Common myeloid progenitor, CD34-positive (primary cell): ENCODE measurements at places on chromosomes 11 and 22.

DNA sequence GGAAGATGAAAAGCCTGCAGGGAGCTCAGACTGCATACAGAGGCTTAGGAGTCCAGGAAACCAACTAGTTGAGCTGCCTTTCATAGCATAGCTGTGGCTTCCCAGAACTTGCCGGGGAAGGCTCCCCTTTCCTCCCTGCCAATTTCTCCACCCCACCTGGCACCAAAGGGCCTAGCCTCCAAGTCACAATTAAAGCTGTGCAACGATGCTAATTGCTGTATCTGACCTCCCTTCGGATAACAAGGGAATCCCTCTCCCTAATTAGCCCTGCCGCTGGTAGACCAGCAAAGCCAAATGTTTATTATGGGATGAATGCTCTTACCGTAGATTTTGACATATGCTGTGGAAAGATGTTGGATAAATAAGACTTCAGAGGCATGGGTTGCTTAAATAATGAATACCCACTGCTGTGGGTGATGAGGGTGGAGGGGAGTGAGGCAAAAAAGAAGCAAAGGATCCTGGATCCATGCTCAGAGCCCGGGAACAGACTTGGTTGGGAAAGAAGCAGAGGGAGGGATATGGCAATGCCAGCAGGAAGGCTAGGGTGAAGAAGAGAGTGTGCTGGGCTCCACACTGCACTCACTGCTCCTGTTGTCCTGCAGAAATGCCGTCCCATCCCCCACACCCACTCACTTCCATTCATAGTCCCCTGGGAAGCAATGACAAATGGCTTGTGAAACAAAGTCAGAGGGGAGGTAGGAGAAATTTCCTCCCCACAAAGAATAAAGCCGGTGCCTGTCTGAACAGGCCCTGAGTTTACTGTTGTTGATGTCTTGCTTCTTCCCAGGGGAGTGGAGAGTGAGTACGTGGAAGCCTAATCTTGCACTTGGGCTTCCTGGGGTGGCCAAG, 608.1 kb upstream of the CADM1 start:
- no peak for DNase-seq
- H3K4me1 ChIP-seq = no peaks in the 10 kb centered on the region
- no peak overlapping the region for H3K4me3 ChIP-seq

DNA sequence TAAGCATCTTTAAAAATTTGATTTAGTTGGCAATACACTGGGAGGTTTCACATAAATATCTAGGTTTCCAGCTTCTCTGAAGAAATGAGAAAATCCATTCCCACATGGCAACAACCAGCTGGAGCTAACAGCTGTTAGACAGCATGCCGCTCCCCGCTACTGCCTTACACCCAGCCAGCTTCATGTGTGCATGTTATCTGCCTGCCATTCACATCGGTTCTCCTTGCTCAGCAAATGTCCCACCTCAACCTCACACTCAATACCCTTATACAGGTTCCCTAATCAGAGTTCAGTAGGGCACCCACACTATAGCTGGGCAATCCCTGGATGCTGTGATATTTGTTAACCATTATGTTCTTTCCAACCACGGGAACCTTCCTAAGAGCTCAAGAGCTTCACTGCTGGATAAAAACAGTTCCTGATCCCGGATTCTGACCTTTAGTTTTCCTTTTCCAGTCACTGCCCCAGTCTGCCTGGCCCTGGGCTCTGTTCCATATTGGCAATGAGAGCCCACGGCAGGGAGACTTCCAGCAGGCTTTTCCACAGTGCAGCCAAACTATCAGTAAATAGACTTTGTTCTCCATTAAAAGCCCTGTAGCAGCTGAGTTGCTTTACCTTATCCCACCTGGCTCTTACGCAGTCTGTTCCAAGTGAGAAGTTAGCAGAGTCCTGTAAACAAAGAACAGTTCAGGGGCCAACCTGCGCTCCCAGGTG, 8.6 kb downstream of the RPUSD4 start:
- no peak for DNase-seq
- no peaks in the 10 kb centered on the region for H3K27me3 ChIP-seq
- H3K27ac ChIP-seq = no peak overlapping the region
- peaks cover 49% of the 10 kb centered on the region for H3K36me3 ChIP-seq

DNA sequence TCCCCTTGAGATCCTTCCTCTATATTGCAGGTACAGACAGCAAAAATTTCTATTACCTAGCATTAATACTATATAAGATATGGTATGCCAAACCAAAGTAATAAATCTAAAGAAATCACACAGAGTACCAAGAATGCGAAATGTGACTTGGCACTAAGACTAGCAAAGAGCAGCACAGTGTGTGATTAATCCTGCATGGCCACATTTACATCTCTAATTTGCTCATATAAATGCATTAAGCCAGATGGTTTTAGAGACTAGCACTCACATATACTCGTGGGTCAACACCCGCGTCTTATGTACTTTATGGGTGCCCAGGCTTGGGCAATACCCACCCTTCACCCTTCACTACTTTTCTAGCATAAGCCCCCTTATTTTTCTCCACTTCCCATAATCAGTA, 213.2 kb downstream of the TTC28 start:
- H3K36me3 ChIP-seq = no peaks in the 10 kb centered on the region
- no peak for DNase-seq
- no peak overlapping the region for H3K4me3 ChIP-seq
- no peak overlapping the region for H3K27ac ChIP-seq
- no peaks in the 10 kb centered on the region for H3K4me1 ChIP-seq

DNA sequence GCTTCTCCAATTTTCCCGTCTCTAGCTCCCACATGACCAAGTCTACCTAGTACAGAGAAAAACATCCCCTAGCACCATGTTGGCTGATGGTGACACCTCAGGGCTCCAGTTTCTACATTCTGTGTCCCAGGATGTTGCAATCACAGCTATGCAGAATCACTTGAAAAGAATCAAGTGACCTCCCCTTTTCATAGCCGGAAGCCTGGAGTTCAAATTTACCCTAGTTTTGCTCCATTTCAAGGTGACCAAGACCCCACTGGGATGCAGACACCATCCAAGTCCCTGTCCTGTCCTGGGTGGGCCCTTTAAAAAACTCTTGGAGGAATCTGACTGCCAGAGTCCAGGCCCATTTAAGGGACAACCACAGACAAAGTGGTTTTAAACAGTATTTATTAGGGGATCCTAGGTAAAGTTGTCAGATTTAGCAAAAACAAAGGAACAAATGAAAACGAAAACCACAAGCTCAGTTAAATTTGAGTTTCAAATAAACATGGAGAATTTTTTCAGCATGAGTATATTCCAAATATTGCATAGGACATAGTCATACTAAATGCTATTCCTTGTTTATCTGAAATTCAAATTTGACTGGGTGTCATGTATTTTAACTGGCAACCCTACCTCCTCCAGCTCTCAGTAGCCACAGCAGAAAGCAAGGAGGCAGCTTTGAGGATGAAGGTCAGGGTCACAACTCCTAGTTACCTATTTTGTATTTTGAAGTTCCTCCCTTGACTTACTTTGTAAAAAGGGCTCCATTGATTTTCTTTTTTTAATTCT, 52.4 kb downstream of the MIAT start:
- no peak overlapping the region for H3K27ac ChIP-seq
- H3K4me1 ChIP-seq = no peaks in the 10 kb centered on the region
- peaks cover 2% of the 10 kb centered on the region for H3K36me3 ChIP-seq
- H3K27me3 ChIP-seq = no peaks in the 10 kb centered on the region
- DNase-seq = no peak

DNA sequence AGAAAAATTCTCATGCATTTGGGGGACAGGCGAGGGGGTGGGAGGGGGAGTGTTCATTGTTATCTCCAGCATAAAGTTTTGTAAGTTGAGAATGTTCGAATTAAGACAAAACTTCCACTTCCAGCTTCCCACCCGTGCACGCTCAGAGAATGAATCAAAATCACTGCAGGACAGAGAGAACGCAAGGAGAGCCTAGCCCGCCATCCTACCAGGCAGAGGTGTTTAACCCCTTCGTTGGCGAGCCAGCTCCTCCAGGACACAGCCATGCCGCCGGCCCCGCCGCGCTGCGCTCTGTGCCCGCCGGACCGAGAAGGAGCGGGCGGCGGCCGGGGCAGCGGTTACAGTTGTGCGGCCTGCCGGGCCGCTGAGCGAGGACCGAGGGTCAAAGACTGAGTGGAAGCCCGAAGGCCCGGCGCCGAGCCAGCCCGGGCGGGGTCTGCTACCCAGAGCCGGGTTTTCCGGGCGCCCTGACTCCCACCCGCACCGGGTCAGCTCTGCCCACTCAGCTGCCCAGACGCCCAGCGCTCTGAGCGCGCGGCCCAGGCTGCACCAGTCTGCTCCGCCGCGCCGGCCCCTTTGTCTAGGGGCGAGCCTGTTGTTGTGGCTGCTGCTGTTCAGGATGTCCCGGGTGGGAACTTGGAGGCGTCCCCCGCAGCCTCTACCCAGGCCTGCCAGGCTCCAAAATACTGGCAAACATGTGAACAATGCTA, at the start of gene NOX4:
TSS of gene NOX4 (minus strand) at position 395 of the 710 bp plus-strand sequence. CDS start at position 266, 129 bp downstream.
- no peak within 1 kb of the TSS for H3K4me3 ChIP-seq
- DNase-seq = no peak

DNA sequence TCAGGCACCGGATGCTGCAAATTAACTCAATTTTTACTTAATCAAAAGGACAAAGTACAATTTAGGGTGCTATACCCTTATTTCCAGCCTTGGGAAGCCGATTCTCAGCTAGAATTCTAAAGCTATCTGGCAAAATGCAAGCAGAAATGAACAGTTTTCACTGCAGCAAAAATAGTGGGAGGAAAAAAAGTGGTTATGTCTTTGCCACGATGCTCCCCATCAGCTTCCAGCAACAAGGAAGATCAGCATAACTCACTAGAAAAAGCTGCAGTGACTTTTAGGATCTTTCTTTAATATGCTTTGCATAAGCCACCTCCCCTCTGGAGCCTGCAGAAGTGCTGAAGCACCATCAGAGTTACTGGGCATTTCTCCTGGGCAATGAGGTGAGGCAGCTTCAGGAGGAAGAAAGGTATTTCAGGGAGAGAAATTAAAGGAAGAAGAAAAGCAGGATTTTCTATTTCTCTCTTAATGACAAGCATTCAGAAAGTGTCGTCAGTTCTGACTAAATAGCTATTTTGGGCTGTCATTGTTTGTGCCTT, 702.9 kb downstream of the DLG2 start:
- DNase-seq = no peak
- no peaks in the 10 kb centered on the region for H3K36me3 ChIP-seq
- H3K4me3 ChIP-seq = no peak overlapping the region
- no peaks in the 10 kb centered on the region for H3K4me1 ChIP-seq
- H3K27ac ChIP-seq = no peak overlapping the region

- H3K36me3 ChIP-seq = peaks cover 22% of the 10 kb centered on the region
- H3K4me1 ChIP-seq = peaks cover 18% of the 10 kb centered on the region
- H3K4me3 ChIP-seq = peak overlapping the region; percentile 64
- H3K27me3 ChIP-seq = no peaks in the 10 kb centered on the region
- peak overlapping the region; percentile 54 for H3K27ac ChIP-seq
- peak; percentile 45 for DNase-seq
Measured at GRCh38 chr22:38871360-38872171, 450 bp downstream of the CBX6 start.

DNA sequence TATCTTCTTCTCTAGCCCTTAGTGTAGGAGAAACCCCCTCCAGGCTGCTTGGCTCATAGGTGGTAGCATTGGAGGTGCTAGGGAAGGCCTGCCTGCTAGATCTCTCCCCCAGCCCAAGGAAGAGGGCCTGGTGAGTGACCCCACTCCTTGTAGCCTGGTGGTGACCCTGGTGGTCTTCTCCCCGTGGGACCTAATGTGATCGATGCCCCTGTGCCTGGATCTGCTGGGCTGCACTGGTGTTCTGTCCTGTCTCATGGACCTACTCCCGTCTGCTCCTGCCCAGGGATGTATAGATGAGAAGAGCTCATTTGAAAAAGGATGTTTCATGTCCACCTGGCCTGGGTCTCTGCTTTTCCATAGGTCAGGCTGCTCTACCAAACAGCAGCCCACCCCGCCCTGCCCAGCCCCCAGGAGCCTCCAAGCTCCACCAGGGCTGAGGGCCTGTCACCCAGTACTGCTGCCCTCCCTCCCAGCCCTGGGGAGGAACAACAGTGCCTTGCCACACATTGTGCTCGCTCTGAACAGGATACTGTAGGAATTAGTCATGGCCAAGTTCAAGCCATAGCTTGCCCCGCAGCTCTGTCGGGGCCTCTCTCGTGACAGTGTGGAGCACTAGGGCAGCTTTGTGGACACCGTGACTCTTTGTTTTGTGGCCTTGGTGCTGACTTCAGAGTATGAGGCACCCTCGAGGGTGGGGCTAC, 19.7 kb downstream of the SLC37A2 start:
- no peaks in the 10 kb centered on the region for H3K27me3 ChIP-seq
- no peak overlapping the region for H3K4me3 ChIP-seq
- DNase-seq = no peak
- H3K4me1 ChIP-seq = no peaks in the 10 kb centered on the region
- no peak overlapping the region for H3K27ac ChIP-seq
- no peaks in the 10 kb centered on the region for H3K36me3 ChIP-seq

- DNase-seq = no peak
- H3K4me1 ChIP-seq = no peaks in the 10 kb centered on the region
- H3K27ac ChIP-seq = no peak overlapping the region
- H3K36me3 ChIP-seq = no peaks in the 10 kb centered on the region
Measured at GRCh38 chr11:129451524-129451923, 75.9 kb downstream of the BARX2 start.

GRCh38 chr22:35479985-35480550, 60.6 kb upstream of the RASD2 start:
- no peak overlapping the region for H3K4me3 ChIP-seq
- H3K36me3 ChIP-seq = no peaks in the 10 kb centered on the region
- DNase-seq = no peak

GRCh38 chr11:129846508-129847335, 31.1 kb downstream of the TMEM45B start:
- no peak overlapping the region for H3K27ac ChIP-seq
- no peaks in the 10 kb centered on the region for H3K4me1 ChIP-seq
- no peaks in the 10 kb centered on the region for H3K36me3 ChIP-seq
- H3K27me3 ChIP-seq = no peaks in the 10 kb centered on the region

GRCh38 chr11:126891556-126892217, 108.9 kb downstream of the KIRREL3 start:
- DNase-seq = no peak
- H3K36me3 ChIP-seq = no peaks in the 10 kb centered on the region
- peaks cover 7% of the 10 kb centered on the region for H3K4me1 ChIP-seq

DNA sequence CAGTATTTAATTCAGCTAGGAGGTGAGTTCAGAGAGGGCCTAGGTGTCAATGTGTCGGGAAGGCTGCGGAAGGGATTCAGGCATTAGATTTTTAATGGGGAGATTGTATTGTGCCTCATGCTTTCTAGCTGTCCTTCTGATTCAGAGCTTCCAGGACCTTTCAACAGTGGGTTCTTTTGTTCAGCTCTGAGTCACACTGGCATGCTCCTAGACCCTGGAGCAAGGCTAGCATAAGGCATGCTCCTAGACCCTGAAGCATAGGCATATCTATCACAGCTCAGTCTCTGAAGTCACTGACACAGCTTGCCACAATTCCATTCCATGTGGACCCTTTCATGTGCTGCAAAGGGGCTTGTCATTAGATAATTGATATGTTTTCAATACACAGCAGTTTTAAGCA, 396.9 kb downstream of the RAB38 start:
- H3K27ac ChIP-seq = no peak overlapping the region
- no peaks in the 10 kb centered on the region for H3K36me3 ChIP-seq
- no peaks in the 10 kb centered on the region for H3K27me3 ChIP-seq
- H3K4me3 ChIP-seq = no peak overlapping the region
